ENCODE measurements at places on chromosomes 13 and 19. TPM values are rescaled to one million over a fixed set of nuclear protein-coding genes. Genes with fewer than 3 reads are reported as not detected.

The MBD3L3 gene
- not detected for total RNA-seq

The ANKRD24 gene
- total RNA-seq: 0.90 TPM

The VMAC gene
- 4.7 TPM for total RNA-seq

The ZNF737 gene
- total RNA-seq: 6.3 TPM

The SLC8A2 gene
- total RNA-seq: 0.32 TPM

The PSG6 gene
- not detected for total RNA-seq

The LGI4 gene
- total RNA-seq: 0.16 TPM

The SPACA4 gene
- not detected for total RNA-seq

The NAPSA gene
- 0.16 TPM for total RNA-seq

The DPF1 gene
- 4.7 TPM for total RNA-seq

The OR7D2 gene
- not detected for total RNA-seq

The ZNF560 gene
- total RNA-seq: under 0.01 TPM

The LGALS14 gene
- not detected for total RNA-seq

The CRB3 gene
- not detected for total RNA-seq

The SHANK1 gene
- 2.8 TPM for total RNA-seq

The PRODH2 gene
- total RNA-seq: not detected

The ZNF837 gene
- 4.5 TPM for total RNA-seq

The B3GNT8 gene
- total RNA-seq: 1.8 TPM

The ZNF599 gene
- total RNA-seq: 11.2 TPM

The KRTDAP gene
- not detected for total RNA-seq

The TTYH1 gene
- total RNA-seq: not detected

The HIPK4 gene
- not detected for total RNA-seq

The STAP2 gene
- total RNA-seq: 1.8 TPM

The C13orf46 gene
- not detected for total RNA-seq

The LILRB1 gene
- total RNA-seq: not detected

The MICU2 gene
- 32.5 TPM for total RNA-seq

The PNMA8C gene
- not detected for total RNA-seq

The AKAP8L gene
- total RNA-seq: 68.0 TPM

The SIGLEC12 gene
- total RNA-seq: not detected

The TJP3 gene
- total RNA-seq: not detected

The SH2D3A gene
- not detected for total RNA-seq

The PLK5 gene
- total RNA-seq: not detected

The HRC gene
- total RNA-seq: 0.32 TPM

The SPIB gene
- not detected for total RNA-seq

The TUBB4A gene
- not detected for total RNA-seq

The UHRF1 gene
- 12.0 TPM for total RNA-seq

The FPR3 gene
- not detected for total RNA-seq

The ZNF600 gene
- total RNA-seq: 1.6 TPM

The TNNI3 gene
- total RNA-seq: not detected

The NANOS3 gene
- total RNA-seq: not detected

The PALM gene
- 50.1 TPM for total RNA-seq

The PLPPR3 gene
- 2.1 TPM for total RNA-seq

The ZNF571 gene
- 1.6 TPM for total RNA-seq

The LRRC8E gene
- 5.6 TPM for total RNA-seq

The CCNE1 gene
- 8.3 TPM for total RNA-seq

The DHDH gene
- not detected for total RNA-seq

The HSD17B14 gene
- total RNA-seq: 0.49 TPM

Data from cardiac atrium fibroblast (primary cell).